ENCODE measurements at places on chromosomes 16 and 17.

DNA sequence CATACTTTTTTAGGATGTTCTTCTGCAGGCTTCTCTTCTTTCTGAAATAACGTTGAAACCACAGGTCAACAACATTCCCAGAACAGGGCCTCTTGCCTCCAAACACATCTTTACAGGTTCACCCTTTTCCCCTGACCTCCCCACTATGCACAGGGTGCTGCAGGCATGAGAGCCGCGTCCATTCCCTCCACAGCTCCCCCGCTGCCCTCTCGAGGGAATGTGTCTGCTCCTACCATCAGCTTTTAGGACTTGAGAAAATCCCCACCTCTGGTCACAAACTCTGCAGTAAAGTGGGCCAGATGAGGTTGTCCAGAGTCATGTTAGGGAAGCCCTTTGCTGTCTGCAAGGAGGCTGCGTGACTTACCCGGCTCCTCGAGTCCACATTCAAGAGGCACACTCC lies 30.5 kb downstream of the DUSP14 start:
- no peak for DNase-seq

GRCh38 chr17:82787081-82787848 lies 35.4 kb downstream of the TBCD start:
- DNase-seq, result no peak

- DNase-seq, result no peak
Measured at GRCh38 chr17:68094481-68095078, 59.0 kb downstream of the KPNA2 start.

- DNase-seq, result no peak
Measured at GRCh38 chr17:66850692-66851091, 15.8 kb downstream of the CACNG5 start.

DNA sequence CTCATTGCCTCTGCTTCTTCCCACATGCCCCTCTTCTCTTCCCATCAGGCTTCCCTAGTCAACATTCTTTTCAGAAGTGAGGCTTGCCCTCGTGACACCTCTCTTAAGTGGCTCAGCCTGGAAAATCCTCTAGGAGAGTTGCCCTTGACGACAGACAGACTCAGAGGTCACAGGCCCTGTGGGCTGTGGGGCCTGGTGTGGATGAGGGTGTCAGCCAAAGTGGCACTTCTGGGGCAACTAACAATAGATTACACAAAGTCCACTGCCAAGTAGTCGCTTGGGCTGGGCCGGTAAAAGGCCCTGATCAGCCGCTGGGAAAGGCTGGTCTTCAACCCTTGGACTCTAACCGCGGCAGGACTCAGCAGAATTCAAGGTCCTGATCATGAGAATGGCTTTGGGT lies 33.7 kb upstream of the METTL16 start:
- DNase-seq, result no peak

- no peak for DNase-seq
Measured at GRCh38 chr17:37519251-37519985, 29.7 kb downstream of the DUSP14 start.

DNA sequence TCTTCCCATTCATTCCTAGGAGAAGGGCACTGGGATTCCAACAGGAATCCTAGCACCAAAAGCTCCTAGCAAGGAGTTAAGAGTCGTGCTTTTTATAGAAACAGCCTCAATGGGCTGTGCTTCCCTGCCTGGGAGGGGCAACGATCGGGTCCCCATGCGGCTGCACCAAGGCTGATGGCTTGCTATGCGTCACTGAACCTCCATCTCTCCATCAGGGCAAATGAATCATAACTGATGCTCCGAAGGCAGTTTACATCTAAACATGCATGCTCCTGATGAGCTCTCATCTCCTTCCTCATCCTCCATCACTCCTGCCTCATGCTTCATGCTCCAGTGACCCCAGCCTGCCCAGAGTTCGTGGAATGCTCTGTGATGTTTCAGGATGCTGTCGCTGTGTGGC lies 270.5 kb downstream of the FOXL1 start:
- DNase-seq, result no peak

DNA sequence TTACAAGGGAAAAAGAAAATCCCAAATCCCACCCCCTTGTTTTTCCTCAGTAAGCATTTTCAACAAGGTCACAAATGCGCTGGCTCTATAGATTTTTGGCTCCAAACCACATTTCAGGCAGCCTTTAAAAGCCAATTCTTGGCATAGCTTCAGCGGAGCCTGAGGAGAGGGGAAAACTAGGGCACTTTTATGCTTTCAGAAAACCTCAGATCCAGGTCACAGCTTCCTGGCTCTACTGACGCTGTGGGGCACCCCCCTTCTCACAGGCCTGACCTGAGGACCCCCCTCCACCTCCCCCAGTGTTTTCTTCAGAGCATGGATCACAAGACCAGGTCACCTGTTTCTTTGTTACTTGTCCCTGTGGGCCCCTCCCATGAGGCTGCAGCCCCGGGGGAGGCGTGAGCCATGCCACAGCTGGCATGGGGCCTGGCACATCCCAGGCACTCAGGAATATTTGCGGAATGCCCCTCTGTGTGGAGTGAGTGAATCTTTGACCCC lies 30.1 kb upstream of the MTSS2 start:
- no peak for DNase-seq

DNA sequence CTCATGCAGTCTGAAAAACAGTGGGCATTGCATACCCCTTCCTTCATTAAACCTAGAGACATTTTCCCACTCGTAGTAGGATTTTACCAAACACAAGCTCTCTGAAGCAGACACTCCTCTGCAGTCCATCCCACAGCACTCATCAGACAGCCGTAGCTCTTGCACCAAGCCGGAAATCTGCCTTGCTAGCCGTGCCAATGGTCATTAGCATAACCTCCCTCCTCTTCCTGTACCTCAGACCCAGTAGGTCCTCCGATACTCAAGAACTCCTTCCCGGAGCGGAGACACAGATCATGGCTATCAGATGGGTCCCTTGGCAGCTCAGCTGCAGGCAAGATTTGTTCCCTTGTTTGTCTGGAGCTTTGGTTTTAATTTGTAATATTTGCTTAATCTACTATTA lies 483.1 kb upstream of the PSMD7 start:
- no peak for DNase-seq

DNA sequence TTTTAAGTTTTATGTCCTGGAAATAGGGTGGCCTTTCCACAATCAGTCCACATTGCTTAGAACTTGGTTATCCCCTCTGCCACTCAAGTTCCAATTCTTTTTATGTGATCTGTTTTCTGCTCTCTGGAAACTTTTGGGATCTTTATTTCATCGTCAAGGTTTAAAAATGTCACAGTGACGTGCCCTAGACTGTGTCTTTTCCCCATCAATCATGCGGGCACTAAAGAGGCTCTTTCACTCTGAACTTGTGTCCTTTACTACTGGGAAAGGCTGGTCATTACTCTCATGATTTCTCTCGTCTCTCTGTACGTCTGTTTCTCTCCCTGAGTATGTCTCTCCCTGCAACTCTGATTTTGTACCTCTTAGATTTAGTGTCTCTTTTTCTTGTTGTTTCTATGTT lies 189.8 kb upstream of the AXIN2 start:
- DNase-seq, result no peak

DNA sequence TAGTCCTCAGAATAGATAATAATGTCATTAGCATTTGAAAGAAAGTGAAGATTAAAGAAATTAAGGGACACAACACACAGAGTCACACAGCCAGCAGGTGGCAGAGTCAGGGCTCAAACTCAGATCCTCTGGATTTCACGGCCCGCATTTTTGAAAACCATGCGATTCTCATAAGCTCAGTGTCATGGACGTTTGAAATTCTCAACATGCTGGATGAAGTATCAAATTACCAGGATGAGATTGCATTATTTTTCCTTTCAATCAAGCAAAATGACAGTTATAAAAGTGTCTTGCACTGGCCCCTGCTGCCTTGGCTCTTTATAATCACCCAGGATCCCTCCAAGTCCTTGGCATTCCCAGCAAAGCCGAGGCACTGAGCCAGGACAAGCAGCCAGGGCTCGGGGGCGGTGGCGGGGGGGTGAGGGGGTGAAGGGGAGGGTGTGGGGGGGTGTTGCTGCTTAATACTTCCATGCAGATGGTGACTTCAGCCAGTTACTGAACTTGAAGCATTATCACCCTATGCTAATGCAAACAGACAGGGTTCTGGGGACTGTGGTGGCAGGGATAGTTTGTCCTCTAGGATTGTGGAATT lies 6.6 kb upstream of the BMERB1 start:
- DNase-seq, result peak; percentile 9

- DNase-seq, result no peak
Measured at GRCh38 chr17:38719289-38719942, 10.7 kb upstream of the CISD3 start.

DNA sequence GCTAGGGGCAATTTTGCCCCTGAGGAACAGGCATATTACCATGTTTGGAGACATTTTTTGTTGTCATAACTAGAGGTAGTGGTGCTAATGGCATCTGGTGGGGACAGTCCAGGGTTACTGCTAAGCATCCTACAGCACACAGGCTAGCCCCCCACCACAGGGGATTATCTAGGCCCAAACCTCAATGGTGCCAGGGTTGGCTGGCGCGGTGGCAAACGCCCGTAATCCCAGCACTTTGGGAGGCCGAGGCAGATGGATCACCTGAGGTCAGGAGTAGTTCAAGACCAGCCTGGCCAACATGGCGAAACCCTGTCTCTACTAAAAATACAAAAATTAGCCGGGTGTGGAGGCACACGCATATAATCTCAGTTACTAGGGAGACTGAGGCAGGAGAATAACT lies 15.2 kb downstream of the C1QTNF1 start:
- DNase-seq, result no peak

DNA sequence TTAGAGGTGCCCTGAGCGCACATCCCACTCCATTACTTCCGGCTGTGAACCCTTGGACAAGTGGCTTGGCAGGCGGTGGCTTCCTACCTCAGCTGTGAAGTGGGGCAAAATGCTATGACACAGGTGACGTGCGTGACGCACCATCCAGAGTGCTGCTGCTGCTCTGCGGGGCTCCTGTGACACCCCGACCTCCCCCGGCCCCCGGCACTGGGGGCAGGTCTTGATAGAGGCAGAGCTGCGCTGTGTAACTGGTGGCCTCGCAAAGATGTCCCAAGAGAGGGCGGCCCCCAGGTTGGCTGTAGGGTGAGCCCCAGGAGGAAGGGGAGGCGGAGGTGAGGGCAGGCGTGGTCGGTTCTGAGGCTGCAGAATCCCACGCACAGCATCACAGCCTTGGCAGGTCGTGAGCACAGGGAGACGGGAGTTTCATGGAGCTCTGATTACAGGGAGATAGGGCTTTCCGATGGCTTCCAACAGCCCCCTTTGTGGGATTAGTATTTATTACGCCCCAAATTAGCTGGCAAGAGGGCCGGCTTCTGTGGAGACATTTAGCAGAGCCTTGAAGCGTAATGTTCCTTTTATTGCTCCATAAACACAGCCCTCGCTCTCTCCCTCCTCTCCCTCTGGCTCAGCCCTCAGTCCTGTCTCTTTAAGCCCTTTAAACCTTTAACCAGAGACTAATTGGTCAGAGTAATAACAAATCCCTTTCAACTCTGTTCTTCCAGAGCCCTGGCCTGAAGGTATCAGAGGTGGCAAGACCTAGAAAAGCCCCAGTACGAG lies 328.1 kb downstream of the C16orf95 start:
- DNase-seq, result no peak

DNA sequence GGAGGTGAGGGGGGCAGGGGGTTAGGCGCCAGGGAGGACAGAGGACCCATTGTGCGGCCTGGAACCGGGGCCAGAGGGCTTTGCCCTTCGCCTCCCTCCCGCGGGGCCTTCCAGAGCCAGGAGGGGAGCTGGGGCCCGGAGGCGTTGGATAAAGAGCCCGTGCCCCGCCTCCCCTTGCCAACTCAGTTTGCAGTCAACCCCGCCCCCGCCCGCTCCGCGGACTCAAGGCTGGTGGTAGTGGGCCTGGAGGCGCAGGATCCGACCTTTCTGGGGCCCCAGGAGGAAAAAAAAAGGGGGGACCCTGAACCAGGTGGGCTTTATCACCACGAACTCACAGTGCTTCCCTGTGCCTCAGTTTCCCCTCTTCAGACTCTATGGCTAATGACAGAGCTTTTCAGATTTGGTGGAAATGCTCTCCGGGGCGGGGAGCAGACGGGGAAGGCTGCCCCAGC lies 2.0 kb upstream of the SPHK1 start:
- DNase-seq, result no peak

- no peak for DNase-seq
Measured at GRCh38 chr16:86252596-86252995, 257.7 kb upstream of the FOXF1 start.

DNA sequence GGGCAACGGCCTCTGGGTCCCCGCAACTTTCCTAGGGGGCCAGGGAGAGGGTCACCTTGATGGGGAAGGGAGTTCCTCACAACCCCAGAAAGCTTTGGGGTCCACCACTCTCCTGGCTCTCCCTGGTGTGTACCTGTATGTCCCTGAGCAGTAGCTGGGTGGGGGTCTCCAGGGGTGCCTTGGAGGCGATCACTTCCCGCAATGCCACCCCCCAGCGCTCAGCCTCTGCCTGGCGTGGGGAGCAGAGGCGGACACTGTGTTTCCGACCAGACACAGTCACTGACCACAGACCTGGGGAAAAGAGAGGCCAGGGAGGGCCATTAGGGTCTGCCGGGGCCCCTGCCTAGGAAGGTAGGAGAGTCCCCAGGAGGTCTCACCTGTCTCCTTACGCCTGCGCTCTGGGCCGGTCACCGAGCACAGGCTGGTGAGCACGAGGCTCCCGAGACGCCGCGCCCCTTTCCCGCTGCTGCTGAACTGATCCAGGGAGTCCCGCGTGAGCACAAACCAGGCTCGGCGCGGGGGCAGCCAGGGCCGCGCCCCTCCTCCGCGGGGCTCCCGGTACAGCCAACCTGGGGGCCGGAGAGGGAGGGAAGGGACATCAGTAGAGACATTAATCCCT lies 3.4 kb downstream of the PLEKHH3 start:
- DNase-seq, result no peak

DNA sequence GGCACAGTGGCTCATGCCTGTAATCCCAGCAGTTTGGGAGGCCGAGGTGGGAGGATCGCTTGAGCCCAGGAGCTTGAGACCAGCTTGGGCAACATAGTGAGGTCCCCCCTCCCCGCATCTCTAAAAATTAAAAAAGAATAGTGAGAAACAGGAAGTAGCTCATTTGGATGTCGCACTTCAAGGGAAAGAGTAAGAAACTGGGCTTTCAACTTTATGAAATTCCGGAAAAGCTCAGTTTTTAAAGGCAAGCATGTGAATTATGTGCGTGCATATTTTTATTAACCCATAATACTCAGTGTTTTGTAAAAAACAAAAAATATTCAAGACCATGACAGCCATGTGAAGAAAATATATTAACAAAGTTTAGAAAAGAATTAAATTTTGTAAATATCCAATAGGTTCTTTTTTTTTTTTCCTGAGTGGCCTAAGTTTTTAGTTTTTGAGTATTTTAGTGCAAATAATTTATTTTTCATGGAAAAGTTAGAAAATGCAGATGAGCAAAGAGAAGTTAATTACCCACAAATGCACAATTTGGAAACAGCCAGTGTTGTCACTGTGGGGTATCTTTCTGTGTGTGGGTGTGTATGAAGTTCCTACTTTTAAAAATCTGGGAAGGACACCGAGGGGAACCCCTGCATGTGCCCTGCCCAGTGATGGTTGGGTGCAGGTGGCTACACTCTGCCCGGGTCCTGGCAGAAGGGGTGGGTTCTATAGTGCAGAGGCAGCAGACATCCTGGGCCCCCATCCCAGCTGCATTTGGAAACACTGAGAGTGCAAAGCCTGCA lies 40.0 kb downstream of the CIBAR2 start:
- DNase-seq, result no peak

- no peak for DNase-seq
Measured at GRCh38 chr16:86714166-86714565, 135.8 kb downstream of the FOXL1 start.
